ENCODE measurements at places on chromosomes 13 and 19.

DNA sequence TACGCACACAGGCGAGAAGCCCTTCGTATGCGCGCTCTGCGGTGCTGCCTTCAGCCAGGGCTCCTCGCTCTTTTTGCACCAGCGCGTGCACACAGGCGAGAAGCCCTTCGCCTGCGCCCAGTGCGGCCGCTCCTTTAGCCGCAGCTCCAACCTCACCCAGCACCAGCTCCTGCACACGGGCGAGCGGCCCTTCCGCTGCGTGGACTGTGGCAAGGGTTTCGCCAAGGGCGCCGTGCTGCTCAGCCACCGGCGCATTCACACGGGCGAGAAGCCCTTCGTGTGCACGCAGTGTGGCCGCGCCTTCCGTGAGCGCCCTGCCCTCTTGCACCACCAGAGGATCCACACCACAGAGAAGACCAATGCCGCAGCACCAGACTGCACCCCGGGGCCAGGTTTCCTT, 4.7 kb downstream of the ZNF324B start:
- no peak for DNase-seq

DNA sequence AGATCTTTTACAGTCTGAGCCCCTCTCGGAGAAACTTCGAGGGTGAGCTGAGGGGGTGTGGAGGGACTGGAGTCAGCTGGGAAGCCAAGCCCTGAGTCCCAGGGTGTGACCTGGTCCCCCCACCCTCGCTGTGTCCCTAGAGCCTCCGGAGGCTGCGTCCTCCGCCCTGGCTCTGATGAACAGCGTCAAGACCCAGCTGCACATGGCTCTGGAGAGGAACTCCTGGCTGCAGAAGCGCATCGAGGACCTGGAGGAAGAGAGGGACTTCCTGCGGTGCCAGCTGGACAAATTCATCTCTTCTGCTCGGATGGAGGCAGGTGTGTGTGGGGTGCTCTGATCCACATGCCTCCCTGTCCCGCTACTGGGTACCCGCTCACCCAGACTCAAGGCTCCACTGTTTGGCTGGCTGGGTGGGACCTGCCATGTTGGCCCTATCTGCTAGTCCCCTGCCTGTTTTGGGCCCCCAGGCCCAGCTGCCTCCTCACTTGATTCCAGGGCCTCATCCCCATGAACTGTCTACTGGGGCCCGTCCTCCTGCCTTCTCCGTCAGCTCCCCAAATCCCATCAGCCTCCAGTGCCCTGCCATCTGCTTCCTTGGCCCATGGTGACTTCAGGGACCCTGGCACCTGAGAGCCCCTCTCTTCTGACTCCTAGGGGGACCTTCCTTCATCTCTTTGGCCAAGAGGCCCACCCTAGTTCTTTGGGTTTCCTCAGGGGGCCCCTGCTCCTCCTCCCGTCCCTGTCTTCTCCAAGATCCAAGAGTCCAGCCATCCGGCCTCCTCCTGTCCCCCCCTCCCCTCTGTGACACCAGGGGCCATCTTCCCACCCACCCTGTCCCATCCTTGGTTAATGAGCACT, 1.5 kb downstream of the CCDC106 start:
- DNase-seq: no peak

- no peak for DNase-seq
These were observed 690 bp upstream of the SGTA start for GRCh38 chr19:2783781-2784145.

- DNase-seq: no peak
These were observed 4.3 kb upstream of the ZNF610 start for GRCh38 chr19:52331757-52332156.

DNA sequence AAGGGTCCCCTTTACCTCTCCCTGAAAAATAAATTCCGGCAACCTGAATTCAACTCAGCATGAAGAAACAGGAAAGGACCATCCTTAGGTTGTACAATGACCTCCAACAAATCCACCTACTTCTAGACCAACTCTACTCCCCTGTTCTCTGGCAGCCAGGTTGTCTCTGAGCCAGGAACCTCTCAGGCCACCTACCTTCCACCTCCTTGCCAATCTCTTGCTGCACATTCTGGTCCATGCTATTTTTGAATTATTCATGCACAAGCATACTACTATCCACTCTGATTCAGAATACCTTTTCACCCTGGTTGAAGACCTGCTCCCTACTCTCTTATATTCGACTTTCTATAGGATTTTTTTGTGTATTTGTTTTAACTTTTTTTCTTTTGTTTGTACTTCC, 415.0 kb upstream of the ZNF507 start:
- no peak for DNase-seq

GRCh38 chr13:41577436-41577835, 120.1 kb downstream of the RGCC start:
- no peak for DNase-seq

GRCh38 chr13:113401452-113402415, 37.8 kb upstream of the GRTP1 start:
- no peak for DNase-seq

DNA sequence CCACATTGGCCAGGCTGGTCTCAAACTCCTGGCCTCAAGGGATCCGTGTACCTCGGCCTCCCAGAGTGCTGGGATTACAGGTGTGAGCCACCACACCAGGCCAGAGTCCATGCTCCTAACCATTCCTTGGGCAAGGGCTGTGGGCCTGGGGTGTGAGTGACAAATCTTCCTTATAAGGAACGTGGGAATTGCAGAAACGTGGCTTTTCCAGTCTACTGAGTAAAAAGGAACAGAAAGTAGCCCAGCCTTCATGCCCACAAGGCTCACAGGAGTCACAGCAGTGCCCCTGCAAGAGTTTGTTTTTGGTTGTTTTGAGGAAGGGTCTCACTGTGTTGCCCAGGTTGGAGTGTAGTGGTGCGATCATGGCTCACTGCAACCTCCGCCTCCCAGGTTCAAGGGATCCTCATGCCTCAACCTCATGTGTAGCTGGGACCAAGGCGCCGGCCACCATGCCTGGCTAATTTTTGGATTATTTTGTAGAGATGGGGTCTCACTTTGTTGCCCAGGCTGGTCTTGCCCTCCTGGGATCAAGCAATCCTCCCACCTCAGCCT, 5.1 kb downstream of the MYPOP start:
- DNase-seq: no peak

DNA sequence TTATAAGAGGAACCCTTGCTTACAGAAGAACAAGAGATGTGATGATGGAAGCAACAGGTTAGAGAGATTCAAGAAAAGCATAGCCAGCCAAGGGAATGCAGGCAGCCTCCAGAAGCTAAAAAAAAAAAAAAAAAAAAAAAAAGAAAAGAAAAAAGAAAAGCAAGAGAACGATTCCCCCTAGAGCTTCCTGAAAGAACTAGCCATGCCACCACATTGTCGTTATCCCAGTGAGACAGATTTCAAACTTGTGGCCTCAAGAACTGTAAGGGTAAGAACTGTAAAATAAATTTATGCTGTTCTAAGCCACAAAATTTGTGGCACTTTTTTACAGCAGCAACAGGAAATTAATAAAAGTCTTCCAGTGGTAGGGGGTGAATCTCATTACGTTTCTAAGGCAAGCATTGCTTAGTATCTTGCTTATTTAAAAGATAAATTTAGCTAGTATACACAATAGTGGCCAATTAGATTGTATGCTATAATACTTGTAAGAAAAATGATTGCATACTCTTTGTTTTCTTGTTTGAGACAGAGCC, 21.8 kb downstream of the RFXAP start:
- no peak for DNase-seq

- DNase-seq: no peak
These were observed 28.9 kb downstream of the FRY start for GRCh38 chr13:32060401-32060878.

- DNase-seq: no peak
These were observed 824.0 kb downstream of the PCDH9 start for GRCh38 chr13:66405908-66406802.

DNA sequence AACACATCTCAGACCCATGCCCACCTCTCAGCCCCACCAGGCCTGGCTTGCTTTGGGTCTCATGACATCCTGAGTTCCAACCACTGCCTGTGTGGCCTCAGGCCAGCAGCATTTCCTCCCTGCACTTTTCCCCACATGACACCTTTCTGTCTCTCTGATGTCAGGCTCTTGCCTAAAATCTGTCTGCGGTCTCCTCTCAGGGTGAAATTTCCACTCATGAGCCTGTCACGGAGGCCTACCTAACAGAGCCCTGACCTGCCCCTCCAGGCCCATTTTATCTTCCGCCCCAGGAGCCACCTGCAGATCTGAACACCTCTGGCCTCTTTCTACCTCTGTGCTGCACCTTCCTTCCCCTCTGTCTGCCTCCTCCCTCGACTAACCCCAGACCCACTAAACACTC, 93.5 kb downstream of the ZDHHC20 start:
- DNase-seq: peak; percentile 4

DNA sequence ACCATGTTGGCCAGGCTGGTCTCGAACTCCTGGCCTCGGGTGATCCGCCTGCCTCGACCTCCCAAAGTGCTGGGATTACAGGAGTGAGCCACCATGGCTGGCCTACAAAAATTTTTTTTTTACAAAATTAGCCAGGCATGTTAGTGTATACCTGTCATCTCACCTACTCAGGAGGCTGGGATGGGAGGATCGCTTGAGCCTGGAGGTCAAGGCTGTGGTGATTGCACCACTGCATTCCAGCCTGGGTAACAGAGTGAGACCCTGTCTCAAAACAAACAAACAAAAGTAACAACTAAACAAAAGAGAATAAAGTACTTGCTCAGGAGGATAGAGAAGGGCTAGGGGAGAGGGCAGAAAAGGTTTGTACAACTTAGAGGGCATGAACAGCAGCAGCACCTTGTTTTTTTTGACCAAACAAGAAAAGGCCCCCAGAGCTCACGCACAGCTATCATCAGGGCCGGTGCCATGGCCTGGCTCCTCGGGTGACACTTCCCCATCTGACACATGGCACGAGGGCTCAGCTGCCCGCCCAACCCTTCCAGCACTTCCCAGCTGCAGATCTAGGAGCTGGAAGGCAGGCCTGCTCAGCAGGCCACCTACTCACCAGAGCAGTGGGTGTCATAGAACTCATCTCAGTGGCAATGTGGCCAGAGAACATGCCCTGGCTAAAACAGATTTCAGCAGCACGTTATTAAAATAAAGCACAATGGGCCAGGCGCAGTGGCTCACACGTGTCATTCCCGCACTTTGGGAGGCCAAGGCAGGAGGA, 8.6 kb upstream of the SLC7A9 start:
- no peak for DNase-seq

- DNase-seq: no peak
These were observed 27.9 kb upstream of the EEF1AKMT1 start for GRCh38 chr13:20801707-20802106.

GRCh38 chr13:105997581-105998550, 537.6 kb downstream of the EFNB2 start:
- DNase-seq: no peak

- no peak for DNase-seq
These were observed 1.6 kb downstream of the CCL25 start for GRCh38 chr19:8054169-8054568.

- DNase-seq: no peak
These were observed 363 bp downstream of the CACNA1A start for GRCh38 chr19:13505761-13506470.

DNA sequence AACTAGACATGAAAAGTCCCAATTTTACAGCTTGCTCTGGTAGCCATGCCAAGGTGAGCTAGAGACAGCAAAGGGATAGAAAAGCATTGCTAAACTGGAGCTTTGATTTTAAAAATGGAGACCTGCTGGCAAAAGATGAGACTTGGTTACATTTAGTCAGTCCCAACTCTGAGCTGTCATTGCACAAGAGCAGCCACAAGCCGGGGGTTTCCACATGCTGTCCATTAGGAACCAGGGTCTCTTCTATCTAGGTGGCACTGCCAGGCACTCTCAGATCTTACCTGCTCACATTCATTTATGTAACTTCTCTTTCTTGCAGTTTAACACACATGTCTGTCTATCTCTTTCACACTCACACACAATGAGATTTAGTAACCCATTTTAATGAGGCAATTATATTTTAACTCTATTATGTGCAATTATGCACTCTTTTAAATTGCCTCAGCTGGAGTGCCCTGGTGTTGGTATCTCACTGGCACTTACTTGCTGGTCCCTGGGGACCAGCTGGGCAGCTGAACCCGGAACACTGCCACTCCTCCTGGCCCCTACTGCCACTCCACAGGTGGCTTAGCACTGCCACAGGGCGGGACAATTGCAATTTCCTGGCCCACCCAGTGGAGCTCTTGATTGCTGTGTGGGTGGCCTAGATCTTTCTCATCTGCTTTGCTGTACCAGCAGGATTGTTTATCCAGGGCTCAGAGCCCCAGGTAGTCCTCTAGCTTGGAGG, 112.5 kb downstream of the COG6 start:
- DNase-seq: no peak

- peak; percentile 89 for DNase-seq
These were observed 1.7 kb upstream of the ELAVL3 start for GRCh38 chr19:11482384-11483050.

DNA sequence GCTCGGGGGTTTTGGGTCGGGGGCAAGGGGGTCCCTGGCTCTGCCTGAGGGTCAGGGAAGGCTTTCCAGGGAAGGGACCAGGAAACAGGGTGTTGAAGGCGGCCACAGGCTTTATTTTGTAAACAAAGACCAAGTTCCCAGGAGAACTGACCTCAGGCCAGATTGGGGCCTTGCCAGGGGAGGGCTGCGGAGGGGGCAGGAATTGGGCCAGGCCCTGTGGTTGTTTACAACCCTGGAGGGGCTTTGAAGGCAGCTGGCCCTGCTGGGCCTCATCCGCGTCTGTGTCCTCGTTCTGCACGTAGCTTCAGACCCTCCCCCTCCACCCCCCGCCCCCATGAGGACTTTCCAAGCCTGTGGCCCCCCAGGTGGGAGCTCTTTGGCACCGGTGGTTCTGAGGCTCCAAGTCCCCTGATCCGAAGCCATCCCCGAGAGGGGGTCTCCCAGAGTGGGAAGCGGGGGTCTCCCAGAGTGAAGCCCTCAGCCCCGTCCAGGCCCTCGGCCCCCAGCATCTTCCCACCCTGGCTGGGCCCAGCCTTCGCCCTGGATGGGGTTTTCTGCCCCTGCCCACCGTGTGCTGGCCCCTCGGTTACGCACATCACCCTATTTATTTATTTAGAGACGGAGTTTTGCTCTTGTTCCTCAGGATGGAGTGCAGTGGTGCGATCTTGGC, 13.5 kb upstream of the BSG start:
- no peak for DNase-seq

- DNase-seq: no peak
These were observed 315.7 kb downstream of the KCTD12 start for GRCh38 chr13:76570510-76570971.

- DNase-seq: no peak
These were observed 78.6 kb upstream of the DOCK9 start for GRCh38 chr13:99056381-99057014.

- no peak for DNase-seq
These were observed 34.0 kb downstream of the ITM2B start for GRCh38 chr13:48266701-48267639.
